Calu3 (cell line): ENCODE measurements at places on chromosomes 6 and 20. TPM values are rescaled to one million over a fixed set of nuclear protein-coding genes. Genes with fewer than 3 reads are reported as not detected.

The BMP5 gene
- total RNA-seq: not detected in 2 replicates

The CRISP2 gene
- total RNA-seq: not detected in 2 replicates

GRCh38 chr6:84549917-84550316 lies 214.5 kb downstream of the TBX18 start:
- no peak overlapping the region for H3K4me3 ChIP-seq
- H3K36me3 ChIP-seq: no peaks in the 10 kb centered on the region
- DNase-seq: peak; percentile 26

DNA sequence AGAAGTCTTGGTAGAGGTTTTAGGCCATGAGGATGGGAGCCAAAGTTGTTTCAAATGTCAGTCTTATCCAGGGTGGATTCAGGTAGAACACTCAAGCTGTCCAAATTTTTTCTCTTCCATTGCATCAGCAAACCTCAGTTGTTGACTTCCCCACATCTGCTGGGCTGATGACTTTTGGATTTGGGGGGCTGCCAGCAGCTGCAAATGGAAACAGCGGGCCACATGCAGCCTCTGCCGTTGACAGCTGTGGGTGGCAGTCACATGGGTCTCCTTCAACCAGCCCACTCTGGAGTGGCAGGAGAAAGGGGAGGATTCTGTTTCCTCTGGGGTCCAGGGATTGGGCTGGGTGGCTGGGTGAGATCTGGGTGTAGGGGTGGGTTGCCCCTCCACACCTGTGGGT lies 5.8 kb upstream of the MLN start:
- H3K4me3 ChIP-seq: no peak overlapping the region
- no peak overlapping the region for H3K27ac ChIP-seq
- no peak for DNase-seq
- no peaks in the 10 kb centered on the region for H3K36me3 ChIP-seq

GRCh38 chr6:4319981-4320683 lies 184.8 kb upstream of the ECI2 start:
- peaks cover 4% of the 10 kb centered on the region for H3K36me3 ChIP-seq
- H3K27me3 ChIP-seq: no peaks in the 10 kb centered on the region
- peaks cover 41% of the 10 kb centered on the region for H3K4me1 ChIP-seq
- H3K27ac ChIP-seq: peak overlapping the region; percentile 56
- H3K4me3 ChIP-seq: peak overlapping the region; percentile 26

The FAM217A gene
- not detected in 2 replicates for total RNA-seq

GRCh38 chr20:63574156-63574828 lies at the start of gene HELZ2:
Gene HELZ2 (minus strand): TSS chr20:63574239. CDS start chr20:63572385, 1,854 bp downstream.
- H3K27ac ChIP-seq: peak within 1 kb of the TSS; percentile 88
- peaks cover 37% of the 10 kb centered on the region for H3K36me3 ChIP-seq
- no peaks in the 10 kb centered on the region for H3K4me1 ChIP-seq
- peak within 1 kb of the TSS; percentile 88 for H3K4me3 ChIP-seq

DNA sequence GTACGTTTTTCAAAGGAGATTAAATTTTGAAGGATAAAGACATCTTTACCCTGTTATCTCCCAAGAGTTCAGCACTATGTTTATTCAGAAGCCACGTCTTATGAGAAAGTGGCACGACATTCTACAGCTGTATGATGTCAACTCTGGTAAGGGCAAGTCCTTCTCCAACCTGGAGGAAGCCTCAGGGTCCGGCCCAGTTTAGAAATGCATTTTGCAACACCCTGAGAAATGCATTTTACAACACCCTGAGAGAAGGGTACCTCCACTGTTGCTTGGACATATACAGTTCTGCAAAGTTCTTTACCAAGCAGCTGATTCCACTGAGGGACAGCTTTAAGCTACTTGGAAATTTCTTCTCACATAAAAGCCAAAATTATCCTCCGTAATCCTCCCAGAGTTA lies 17.5 kb downstream of the NAPB start:
- no peak for DNase-seq
- H3K36me3 ChIP-seq: no peaks in the 10 kb centered on the region
- H3K4me1 ChIP-seq: no peaks in the 10 kb centered on the region
- no peak overlapping the region for H3K27ac ChIP-seq
- no peak overlapping the region for H3K4me3 ChIP-seq

GRCh38 chr20:23311947-23312506 lies 38.6 kb upstream of the NXT1 start:
- H3K27ac ChIP-seq: no peak overlapping the region
- H3K4me3 ChIP-seq: no peak overlapping the region
- H3K27me3 ChIP-seq: peaks cover 42% of the 10 kb centered on the region

DNA sequence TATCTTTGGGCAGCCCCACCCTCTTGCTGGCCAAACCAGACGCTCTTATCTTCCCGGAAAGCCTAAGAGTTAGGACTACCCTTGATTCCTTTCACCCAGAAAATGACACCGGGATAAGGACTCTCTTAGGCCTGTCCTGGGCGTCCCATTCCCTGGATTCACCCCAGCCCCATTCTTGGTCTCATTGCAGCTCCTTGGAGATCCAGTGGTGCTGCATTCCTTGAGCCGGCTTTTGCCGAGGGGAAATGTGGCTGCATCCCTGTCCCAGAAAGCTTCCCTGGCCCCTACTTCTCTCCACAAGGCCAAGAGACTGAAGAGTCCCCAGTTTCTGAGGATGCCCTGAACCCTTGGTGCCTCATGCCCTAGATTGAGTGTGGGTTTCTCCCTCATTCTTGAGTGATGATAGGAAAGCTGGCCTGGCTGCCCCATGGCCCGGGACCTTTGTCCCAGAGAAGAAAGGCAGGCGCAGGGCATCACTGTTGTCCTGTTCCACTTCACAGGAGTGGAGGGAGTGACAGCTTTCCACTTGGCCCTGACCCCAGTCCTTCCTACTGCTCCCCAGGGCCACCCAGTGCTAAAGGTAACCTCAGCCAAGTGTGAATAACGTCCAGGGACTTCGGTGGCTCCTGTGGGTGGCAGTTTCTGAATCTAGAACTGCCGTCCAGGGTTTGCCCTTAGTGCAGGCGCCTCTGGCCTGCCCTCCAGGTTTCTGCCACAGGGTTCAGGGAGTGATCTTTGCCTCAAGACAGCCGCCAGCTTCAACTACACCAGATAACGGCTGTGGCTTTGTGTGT lies 42.7 kb upstream of the MYL9 start:
- no peak overlapping the region for H3K27ac ChIP-seq
- H3K36me3 ChIP-seq: peaks cover 18% of the 10 kb centered on the region
- no peaks in the 10 kb centered on the region for H3K27me3 ChIP-seq
- H3K4me1 ChIP-seq: no peaks in the 10 kb centered on the region

The TFAP2B gene
- total RNA-seq: not detected in 2 replicates

DNA sequence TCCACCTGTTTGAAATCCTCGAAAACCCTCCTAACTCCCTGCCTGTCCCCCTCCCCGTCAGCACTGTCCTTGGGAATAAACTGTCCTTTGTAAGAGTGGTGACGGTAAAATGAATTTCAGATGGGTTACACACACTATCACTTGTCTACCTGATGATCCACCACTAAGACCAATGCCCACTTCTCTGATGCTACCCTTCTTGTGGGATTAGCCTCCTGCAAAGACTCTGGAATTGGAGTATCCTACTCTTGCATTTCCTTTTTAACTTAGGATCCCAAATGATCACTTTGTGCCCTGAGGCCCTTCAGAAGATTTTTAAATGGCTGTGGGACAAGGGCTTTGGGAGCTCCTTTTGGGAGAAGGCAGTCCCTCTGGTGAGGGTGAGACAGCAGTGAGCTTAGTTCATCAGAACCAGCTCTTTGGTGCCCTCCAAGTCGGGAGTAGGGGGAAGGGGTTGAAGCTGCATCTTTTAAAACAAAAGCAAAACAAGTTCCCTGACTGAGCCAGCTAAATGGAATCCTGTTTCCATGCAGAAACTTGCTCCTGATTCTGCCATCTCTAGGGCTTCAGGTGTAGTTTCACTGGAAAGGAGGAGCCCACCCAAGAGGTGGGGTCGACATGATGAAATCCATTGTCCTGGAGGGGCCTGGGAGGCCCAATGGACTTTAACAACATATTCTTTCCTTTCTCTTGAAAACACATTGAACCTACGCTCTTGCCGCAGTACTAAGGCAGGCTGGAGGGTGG lies 86.5 kb downstream of the ASXL1 start:
- H3K27me3 ChIP-seq: no peaks in the 10 kb centered on the region
- H3K4me3 ChIP-seq: no peak overlapping the region
- no peak for DNase-seq
- no peak overlapping the region for H3K27ac ChIP-seq
- H3K36me3 ChIP-seq: peaks cover 76% of the 10 kb centered on the region

GRCh38 chr6:127198549-127198948 lies 68.1 kb upstream of the RNF146 start:
- H3K36me3 ChIP-seq: no peaks in the 10 kb centered on the region
- H3K27ac ChIP-seq: no peak overlapping the region
- no peaks in the 10 kb centered on the region for H3K4me1 ChIP-seq
- no peaks in the 10 kb centered on the region for H3K27me3 ChIP-seq
